H1 (cell line): ENCODE measurements at places on chromosomes 3 and 15. TPM values are rescaled to one million over a fixed set of nuclear protein-coding genes. Genes with fewer than 3 reads are reported as not detected.

The ARHGAP11A gene
- 6.9 and 8.1 TPM in 2 replicates for polyA plus RNA-seq

DNA sequence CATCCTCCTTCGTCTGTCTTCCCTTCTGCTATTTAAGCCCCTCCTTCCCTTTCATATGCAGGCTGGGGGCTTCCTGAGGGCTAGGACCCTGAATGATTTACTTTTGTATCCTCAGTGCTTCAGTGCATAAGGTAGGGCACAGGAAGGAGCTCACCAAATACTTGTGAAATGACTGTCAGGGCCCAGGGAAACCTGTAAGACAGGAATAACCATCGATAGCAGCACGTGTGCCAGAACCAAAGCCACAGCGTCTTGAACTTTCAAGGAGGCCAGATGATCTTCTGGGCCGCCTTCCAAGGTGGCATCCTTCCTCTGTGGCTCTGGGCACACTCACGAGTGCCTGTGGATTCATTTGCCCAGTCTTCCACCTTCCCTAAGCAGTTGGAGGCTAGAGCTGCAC lies 3.9 kb downstream of the TMED3 start:
- no peak overlapping the region for H3K4me3 ChIP-seq
- no peaks in the 10 kb centered on the region; the same call in 1 of the 2 replicates for H3K27me3 ChIP-seq
- peaks cover 4% of the 10 kb centered on the region; the same call in 1 of the 2 replicates for H3K4me1 ChIP-seq
- H3K36me3 ChIP-seq, result peaks cover 58% of the 10 kb centered on the region
- DNase-seq, result no peak

- peak overlapping the region; percentile 63 for H3K4me3 ChIP-seq
- H3K27ac ChIP-seq, result no peak overlapping the region
- peaks cover 14% of the 10 kb centered on the region for H3K36me3 ChIP-seq
- peaks cover 13% of the 10 kb centered on the region for H3K27me3 ChIP-seq
- no peak for DNase-seq
Measured at GRCh38 chr15:75646944-75647364, 758 bp upstream of the SNX33 start.

DNA sequence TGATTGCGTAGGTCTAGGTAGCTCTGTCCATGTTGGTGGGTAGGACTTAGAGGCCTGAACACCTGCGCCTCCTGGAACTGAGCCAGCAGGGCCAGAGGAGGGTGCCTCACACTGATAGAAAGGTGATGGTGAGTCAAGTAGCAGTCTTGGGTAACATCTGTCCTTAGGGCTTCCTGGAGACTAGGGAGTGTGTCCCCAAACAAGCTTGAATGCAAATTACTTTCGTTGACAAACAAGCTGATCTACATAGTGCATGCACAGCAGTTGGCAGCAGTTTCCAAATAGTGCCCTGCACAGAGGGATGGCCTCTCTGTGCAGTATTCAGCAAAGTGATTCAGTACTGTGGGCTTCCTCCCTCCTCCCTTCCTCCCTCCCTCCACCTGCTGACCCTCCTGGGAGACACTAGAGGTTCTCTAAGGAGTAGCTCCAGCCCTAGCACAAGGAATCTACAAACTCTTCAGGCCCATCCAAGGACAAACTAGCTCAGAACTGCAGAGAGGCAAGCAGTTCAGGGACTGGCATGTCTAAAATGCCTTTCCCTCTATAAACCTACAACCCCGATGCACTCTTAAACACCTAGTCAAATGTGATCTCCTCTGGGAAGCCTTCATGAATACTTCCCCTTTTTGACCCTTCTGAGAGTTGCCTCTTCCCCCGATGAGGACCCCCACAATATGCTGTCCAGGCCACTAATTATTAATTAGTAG lies 61.0 kb downstream of the TLE3 start:
- H3K27ac ChIP-seq, result no peak overlapping the region
- no peak overlapping the region for H3K4me3 ChIP-seq
- no peaks in the 10 kb centered on the region; the same call in 1 of the 2 replicates for H3K4me1 ChIP-seq
- DNase-seq, result no peak

GRCh38 chr3:187841560-187841959 lies 96.3 kb upstream of the BCL6 start:
- no peak overlapping the region for H3K27ac ChIP-seq
- H3K4me1 ChIP-seq, result no peaks in the 10 kb centered on the region
- no peaks in the 10 kb centered on the region for H3K36me3 ChIP-seq
- H3K4me3 ChIP-seq, result no peak overlapping the region
- H3K27me3 ChIP-seq, result no peaks in the 10 kb centered on the region
